ENCODE measurements at places on chromosomes 12 and 14. TPM values are rescaled to one million over a fixed set of nuclear protein-coding genes. Genes with fewer than 3 reads are reported as not detected.

The MYO1H gene
- total RNA-seq, result 0.47 TPM

The FOXN4 gene
- not detected for total RNA-seq

The CYP46A1 gene
- total RNA-seq, result 9.2 TPM

The CEBPE gene
- not detected for total RNA-seq

The TOMM20L gene
- not detected for total RNA-seq

The KERA gene
- total RNA-seq, result not detected

The NFE2 gene
- 0.28 TPM for total RNA-seq

The AHNAK2 gene
- 2.5 TPM for total RNA-seq

The KRT78 gene
- not detected for total RNA-seq

The SLC2A13 gene
- 6.7 TPM for total RNA-seq

The GALNT16 gene
- 33.5 TPM for total RNA-seq

The IRF2BPL gene
- 53.8 TPM for total RNA-seq

The RNASE7 gene
- not detected for total RNA-seq

The RHEBL1 gene
- total RNA-seq, result 0.21 TPM

The TIGAR gene
- total RNA-seq, result 13.1 TPM

The ZNF84 gene
- 23.8 TPM for total RNA-seq

The ACVRL1 gene
- total RNA-seq, result 29.1 TPM

The MTERF2 gene
- total RNA-seq, result 36.4 TPM

The C12orf54 gene
- total RNA-seq, result not detected

The KLRC2 gene
- not detected for total RNA-seq

The SYT1 gene
- total RNA-seq, result not detected

The CCDC175 gene
- total RNA-seq, result not detected
